ENCODE measurements at places on chromosomes 16 and 17.

DNA sequence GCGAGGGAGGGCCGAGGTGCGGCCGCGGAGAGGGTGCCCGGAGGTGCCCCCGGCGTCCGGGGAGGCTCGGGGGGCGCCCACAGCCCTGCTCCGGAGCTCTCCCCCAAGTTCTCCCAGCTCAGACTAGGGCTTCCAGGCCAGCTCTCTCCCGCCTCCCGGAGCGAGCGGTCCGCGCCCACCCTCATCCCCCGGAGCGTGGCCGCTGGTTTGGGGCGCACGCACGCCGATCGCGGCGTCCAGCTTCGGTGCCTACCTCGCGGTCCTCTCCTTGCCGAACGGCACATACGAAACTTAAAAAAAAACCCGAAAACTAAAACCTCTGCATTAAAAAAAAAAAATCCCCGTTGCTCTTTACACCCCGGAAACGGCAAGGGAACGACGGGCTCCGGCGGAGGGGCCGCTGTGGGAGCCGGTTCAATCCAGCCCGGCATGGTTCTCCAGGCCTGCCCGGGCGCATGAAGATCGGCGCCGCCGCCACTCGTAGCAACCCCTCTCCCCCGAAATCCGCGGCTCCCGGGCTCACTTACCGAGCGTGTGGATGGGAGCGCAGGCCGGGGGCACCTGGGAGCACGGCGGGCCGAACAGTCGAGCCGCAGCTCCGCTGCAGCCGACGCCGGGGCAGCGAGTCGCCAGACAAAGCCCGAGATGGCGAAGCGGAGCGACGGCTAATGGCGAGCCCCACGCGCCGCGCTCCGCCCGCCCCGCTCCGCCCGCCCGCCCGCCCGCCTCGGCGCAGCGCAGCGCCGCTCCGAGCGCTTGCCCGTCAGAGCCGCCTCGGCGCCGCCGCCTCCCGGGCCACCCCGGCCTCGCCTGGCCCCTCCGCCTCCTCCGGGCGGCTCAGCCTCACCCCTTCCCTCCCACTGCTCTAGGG is 973 bp upstream of the UBTF start:
- DNase-seq: no peak

DNA sequence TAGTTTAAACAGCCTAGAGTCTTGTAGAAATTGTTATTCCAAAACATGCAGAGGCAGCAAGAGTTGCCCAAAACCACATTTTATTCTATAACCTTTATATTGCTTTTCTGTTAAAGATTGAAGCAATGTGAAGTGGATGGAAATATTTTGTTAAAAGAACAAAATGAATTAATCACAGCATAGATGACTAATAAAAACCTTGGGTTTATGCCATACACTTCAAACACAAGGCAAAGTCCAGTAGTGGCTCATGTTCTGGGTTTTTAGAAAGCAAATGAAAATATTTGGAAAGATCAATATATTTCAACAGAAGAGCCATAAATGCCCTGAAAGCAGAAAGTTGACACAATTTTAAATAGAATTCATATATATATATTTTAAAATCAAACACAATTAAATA is 36.7 kb upstream of the ULK2 start:
- DNase-seq: no peak

DNA sequence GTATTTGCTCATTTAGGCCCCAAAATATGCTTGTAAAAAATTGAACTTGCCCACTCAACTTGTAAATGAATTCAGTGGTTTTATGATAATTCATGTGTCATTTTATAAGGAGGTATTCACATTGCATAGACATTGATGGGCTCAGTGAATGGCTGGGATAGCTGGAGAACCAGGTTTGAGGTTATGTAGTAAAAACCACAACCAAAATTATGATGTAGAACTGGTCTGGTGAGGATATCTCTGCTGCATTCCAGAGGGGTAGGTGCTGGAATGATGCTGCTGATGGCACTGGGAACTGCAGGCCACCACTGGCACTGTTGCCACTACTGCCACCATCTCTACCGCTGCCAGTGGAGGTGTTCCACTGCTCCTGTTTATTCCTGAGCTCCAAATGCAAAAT is 21.5 kb upstream of the RABEP1 start:
- DNase-seq: no peak

DNA sequence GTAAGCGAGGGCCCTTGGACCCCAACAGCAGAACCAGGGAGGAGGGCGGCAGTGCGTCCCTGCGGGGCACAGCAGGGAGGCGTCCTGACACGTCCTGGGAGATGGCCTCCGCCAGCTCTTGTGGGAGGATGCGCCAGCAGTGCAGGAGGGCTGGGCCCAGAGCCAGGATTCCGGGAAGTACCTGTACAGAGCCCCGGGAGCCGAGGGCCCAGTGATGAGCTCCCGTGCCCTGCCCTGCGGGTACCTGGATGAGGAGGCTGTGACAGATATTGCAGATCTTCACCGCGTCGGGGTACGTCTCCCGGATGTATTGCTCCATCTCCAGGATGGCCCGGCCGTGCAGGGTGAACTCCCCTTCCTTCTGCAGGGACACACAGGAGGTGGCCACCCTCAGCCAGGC is 23.1 kb downstream of the KDM8 start:
- no peak for DNase-seq

DNA sequence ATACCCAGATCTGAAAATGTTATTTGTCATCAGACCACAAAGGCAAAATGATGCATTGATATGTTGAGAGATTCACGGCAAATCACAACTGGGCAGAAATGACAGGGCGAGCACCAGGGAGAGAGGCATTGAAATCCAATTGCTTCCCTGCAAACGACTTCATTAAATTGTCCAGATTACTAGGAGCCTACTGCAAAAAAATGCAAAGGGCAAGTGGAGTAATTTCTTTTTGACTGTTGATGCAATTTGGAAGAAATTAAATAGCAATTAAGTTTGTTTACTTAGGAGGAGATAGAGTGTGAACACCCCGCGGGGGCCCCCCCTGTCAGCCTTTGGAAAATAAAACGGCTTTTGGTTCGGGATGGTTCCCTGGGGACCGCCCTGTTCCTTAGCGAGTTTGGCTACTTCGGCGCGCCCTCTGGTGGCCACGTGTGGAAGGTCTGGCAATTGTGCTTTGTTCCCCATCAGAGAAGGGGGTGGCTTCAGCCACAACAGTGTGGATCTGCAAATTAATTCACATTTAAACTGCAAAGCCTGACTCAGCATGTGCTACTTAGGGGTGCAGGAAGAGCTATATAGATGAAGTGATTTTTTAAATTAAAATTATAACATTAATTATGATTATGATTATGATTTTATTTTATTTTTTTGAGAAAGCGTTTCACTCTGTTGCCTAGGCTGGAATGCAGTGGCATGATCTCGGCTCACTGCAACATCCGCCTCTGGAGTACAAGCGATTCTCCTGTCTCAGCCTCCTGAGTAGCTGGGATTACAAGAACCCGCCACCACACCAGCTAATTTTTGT is 14.5 kb upstream of the TMC7 start:
- peak; percentile 49 for DNase-seq

DNA sequence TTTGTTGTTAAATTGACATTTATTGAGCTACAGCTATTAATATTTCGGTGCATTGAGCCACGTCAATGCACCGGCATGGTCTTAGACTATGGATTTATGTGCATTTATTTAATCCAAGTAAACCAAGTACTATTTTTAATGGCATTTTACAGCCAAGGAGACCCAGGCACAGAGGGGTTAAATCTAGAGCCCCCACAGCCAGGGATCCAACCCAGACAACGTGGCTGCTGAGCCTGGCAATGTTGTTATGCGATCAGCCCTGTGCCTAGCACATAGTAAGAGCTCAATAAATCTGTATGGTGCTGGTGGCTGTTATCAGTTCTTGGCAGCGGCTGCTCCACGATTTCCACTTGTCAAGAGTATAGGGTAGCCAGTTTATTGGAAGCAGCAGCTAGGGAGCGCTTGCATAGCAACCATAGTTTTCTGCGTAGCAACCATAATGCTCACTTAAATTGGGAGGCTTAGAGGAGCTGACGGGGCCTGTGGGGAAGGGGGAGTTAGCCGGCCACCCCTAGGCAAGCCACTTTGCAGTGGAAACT is 541 bp upstream of the RBBP6 start:
- DNase-seq: no peak

- DNase-seq: no peak
These were observed 4.3 kb downstream of the SPDYE4 start for GRCh38 chr17:8753976-8754440.

DNA sequence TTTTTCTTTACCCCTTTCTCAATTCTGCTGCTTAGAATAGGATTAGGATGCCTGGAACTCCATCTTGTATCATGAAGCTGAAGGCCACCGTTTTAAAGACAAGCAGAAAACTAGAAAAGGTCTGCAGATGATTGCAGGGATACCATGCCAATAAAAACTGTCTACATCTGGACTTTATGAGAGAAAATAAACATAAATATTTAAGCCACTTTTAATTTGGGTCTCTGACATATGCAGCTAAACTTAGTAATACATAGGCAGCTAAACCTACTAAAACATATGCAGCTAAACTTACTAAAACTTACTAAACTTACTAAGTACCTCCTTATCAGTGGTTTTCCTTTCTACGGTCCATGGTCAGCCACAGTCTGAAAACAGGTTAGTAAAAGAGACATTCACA is 48.4 kb downstream of the FBXL20 start:
- DNase-seq: no peak

DNA sequence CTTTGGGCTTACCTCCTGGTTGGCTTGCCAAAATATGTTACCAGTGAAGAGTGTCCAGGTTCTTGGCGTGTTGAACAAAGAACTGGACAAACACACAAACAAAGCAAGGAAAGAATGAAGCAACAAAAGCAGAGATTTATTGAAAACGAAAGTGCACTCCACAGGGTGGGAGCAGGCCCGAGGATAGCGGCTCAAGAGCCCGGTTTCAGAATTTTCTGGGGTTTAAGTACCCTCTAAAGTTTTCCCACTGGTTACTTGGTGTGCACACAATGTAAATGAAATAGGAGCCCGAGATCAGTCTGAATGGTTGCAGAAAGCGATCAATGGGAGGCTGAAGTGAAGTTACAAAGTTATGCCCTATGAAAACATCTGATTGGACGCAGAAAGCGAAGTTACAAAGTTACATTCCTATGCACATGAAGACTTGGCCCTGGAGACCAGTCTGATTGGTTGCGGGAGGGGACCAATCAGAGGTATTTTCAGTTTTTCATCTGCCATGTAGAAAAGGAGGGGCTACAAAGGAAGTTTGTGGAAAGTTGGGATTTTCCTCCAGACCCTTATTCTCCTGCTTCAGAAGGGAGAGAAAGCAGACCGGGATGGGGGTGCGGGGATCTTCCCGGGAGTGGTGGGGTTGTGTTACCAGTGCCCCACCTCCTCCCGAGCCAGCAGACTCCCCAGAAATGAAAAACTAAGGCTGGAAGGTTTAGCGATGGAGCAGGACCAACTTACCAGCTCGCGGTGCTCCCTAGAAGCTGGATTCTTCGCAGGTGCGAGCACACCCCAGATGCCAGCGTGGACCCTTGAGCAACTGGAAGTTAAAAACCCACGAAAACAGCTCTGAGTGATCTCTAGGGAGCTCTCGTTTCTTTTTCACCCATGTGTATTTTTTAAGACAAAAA is at the start of gene SLFN12:
TSS of gene SLFN12 (minus strand) at position 325 of the 899 bp plus-strand sequence. CDS start 9,472 bp downstream, outside the sequence.
- no peak for DNase-seq

DNA sequence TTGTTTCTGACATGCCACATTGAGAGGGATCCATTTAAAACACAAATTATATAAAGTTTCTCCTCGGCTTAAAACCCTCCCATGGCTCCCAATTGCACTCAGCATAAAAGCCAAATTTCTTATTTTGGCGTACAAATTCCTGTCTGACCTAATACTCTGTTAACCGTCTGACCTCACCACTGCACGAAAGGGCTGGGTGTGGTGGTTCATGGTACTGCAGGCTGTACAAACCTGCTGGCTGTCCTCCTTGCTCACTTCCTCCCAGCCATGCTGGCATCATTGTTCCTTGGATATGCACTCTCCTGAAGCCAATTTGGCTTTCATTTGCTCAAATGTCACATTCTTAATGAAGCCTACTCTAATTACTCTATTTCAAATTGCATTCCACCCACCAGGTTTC is 301.6 kb upstream of the C16orf82 start:
- no peak for DNase-seq

GRCh38 chr16:13833515-13833914 is 86.4 kb upstream of the ERCC4 start:
- DNase-seq: no peak

DNA sequence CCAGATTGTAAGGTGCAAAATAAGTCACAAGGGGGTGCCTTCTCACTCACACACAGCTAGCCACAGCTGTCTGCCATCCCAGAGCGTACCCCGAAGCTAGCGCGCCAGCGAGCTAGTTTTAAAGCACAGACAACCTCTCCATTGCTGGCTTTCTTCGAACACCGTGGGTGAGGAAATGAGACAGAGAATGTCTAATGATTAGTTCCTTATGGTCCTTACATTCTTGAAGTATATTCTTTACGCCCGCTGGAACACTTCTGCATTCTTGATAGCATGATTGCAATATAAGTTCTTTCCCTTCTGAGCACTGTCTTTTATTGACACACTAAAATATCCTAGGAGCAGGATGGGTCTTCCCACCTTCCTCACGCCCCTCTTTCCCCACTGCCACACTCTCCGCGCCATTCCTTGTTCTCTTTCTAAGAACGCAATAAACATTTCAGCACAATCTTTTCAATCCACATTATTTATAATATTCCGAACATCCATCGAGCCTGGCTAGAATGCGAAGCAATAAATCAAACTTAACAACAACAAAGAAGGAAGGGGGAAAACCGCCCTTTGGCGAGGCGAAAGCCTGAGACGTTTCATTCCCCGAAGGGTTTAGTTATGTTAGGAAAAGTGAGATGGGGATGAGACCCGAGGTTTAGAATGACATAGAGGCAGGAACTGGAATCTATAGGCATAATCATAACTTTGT is 251.3 kb downstream of the NTN1 start:
- no peak for DNase-seq

GRCh38 chr17:27888067-27888466 is 5.1 kb downstream of the LYRM9 start:
- DNase-seq: no peak

GRCh38 chr16:29994600-29995323 is 655 bp downstream of the HIRIP3 start:
- DNase-seq: no peak

DNA sequence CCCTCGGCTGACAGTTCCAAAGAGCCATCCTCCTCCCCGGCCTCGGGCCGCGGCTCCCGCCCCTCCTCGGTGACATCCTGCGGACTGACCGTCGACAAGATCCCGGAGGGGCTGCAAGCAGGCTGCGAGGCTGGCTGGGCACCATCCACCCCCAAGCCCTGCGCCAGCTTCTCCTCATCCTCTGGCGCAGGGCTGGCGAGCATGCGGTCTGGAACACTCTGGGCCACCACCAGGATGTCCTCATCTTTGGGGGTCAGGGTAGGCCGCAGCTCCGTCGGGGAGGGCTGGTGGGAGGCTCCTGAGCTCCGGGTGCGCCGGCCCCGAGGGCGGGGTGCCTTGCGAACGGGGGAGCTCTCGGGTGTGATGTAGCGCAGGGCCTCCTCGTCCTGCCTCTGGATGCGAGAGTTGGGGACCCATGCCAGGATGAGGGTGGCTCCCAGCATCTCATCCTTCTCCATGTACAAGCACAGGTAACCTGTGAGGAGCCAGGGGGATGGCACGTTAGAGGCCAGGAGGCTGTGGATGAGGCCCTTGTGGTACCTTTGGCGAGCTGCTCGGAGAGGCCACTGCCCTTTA is 25.3 kb downstream of the TBC1D16 start:
- DNase-seq: no peak

- no peak for DNase-seq
These were observed 3.3 kb downstream of the STX4 start for GRCh38 chr16:31036691-31037090.
